Dermis microvascular lymphatic vessel endothelial cell (primary cell): ENCODE measurements at places on chromosomes 3 and 15.

GRCh38 chr3:123298903-123299302 is 97.2 kb downstream of the SEC22A start:
- no peak for DNase-seq

DNA sequence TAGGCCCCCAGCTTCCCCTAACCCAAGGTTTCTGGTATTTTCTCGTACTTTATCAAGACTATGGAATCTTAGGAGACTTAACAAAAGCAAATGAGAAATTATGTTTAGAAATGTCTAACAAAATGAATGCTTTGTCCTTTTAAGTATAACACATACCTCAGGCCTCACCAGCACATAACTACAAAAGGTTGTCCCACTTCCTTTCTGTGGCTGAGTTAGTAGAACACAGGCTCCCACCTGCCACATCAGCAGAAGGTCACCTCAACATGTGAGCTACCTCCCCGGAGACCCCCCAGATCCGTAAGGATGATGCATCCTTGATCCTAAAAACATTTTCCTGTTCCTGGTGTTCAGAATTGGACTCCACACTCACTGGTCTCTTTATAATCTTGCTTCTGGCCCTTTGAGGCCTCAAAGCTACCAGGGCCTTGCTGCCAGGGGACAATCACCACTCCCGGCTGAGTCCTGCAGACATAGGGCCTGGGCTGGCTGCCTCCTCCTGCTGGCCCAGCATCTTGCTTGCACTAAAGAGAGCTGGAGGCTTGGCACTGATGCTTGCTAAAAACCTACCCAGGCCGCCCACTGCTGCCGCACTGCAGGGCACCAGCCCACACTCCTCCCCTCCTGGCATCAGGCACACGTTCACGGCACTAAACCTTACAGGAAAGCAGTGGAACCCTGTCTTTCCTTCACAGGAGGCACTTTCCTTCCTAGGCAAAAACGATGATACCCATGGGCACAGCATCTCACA is 2.9 kb downstream of the CCRL2 start:
- DNase-seq: no peak

DNA sequence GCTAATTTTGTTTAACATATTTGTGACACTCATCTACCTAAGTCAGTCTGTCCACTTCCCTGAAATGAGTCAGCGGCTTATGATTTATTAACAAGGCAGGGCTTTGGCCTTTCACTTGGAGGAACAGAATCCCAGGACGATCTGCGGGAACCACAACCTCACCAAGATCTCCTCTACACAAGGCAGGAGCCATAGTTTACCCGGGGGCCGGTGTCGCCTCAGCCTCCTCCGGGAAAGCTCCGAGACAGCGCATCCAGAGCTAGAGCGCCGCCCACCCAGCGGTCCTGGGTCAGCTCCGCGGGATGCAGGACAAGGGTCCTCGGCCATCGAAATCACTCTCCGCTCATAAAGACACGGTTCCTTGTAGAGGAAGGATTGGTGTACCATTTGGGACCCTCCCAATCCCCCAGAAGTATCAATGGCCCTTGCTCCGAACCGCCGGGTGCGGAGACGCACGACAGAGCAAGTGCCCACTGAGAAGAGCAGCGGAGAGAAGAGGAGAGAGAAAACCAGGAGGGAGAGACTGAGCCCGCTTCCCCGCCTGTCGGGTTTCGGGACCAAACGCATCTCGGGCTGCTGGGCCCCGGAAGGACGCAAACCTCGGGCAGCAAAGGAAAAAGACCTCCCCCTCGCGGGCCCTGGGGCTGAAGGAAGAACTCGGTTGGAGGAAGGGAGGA is 13.1 kb upstream of the ALCAM start:
- peak; percentile 60 for DNase-seq

- no peak for DNase-seq
Measured at GRCh38 chr3:149726716-149727407, 25.4 kb downstream of the COMMD2 start.

DNA sequence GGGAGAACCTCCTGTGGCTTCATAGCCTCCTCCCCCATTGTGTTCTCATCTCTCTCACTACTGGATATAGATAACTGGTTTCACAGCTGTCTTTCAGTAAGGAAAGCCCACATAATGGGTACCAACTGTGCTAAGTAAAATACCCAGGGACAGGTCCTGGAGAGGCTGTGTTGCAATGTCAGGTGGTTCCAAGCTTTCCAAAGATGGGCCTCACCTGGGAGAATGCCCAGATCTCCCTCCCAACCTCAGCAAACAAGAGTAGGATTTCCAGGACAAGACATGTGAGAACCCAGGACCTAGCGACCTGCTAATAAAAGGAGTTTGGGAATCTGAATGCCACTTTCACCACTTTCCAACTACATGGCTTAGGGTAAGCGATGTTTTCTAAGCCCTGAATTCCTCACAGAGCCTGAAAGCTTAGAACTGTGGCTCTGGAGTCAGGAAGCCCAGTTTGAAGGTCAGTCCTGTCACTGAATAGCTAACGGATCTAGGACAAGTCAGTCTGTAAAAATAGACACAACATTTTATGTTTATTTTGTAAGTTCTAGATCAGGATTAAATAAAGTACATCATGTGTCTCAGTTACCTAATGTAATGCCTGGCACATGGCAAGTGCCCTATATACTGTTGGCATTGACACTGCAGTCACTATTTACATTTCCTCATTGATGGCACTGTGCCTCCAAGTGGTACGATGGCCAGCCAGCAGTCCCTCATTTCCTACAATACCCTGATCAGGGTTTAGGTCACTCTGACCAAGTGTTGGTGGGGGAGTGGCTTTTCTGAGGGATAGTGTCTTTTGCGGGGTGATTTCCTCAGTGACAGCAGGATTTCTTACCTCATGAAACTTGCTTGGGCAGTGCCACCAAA is 11.9 kb downstream of the CERS3 start:
- no peak for DNase-seq
